Mammary microvascular endothelial cell (primary cell): ENCODE measurements at places on chromosomes 12 and 14. TPM values are rescaled to one million over a fixed set of nuclear protein-coding genes. Genes with fewer than 3 reads are reported as not detected.

KCNMB4 gene
- under 0.01 and 0.05 TPM in 2 replicates for total RNA-seq

ATXN2 gene
- total RNA-seq, result 11.0 and 20.6 TPM in 2 replicates

MGAT4C gene
- not detected in 2 replicates for total RNA-seq

ADCY6 gene
- total RNA-seq, result 16.9 and 19.7 TPM in 2 replicates

SYCP3 gene
- not detected in 2 replicates for total RNA-seq

KRT75 gene
- not detected in 2 replicates for total RNA-seq

CLEC4A gene
- total RNA-seq, result 0.25 TPM in 1 of 2 replicates, not detected in the other

BEGAIN gene
- 0.20 TPM in 2 replicates for total RNA-seq

GXYLT1 gene
- 15.0 and 20.2 TPM in 2 replicates for total RNA-seq

SLCO1B3 gene
- total RNA-seq, result not detected in 2 replicates
